ENCODE measurements at places on chromosomes 12 and 14.

GRCh38 chr14:64117671-64118402 lies 176.3 kb downstream of the ESR2 start:
- no peak for DNase-seq

- no peak for DNase-seq
These were observed 17.3 kb downstream of the TOGARAM1 start for GRCh38 chr14:44979273-44979672.

DNA sequence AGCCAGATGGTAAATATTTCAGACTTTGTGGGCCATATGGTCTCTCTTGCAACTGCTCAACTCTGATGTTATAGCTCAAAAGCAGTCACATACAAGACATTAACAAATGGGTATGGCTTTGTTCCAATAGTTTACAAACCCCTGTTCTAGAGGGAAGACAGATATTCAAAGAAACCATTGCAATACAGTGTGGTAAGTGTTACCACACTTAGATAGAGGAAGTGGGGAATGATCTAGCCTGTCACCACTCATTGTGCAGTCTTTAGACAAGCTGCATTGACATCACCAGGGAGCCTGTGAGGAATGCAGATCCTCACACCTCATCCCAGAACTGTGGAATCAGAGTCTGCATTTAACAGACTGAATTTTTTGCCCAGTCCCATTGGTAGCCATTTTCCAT lies 80.0 kb upstream of the RGS6 start:
- no peak for DNase-seq

GRCh38 chr12:52254965-52255751 lies 19.3 kb upstream of the KRT86 start:
- DNase-seq: no peak

DNA sequence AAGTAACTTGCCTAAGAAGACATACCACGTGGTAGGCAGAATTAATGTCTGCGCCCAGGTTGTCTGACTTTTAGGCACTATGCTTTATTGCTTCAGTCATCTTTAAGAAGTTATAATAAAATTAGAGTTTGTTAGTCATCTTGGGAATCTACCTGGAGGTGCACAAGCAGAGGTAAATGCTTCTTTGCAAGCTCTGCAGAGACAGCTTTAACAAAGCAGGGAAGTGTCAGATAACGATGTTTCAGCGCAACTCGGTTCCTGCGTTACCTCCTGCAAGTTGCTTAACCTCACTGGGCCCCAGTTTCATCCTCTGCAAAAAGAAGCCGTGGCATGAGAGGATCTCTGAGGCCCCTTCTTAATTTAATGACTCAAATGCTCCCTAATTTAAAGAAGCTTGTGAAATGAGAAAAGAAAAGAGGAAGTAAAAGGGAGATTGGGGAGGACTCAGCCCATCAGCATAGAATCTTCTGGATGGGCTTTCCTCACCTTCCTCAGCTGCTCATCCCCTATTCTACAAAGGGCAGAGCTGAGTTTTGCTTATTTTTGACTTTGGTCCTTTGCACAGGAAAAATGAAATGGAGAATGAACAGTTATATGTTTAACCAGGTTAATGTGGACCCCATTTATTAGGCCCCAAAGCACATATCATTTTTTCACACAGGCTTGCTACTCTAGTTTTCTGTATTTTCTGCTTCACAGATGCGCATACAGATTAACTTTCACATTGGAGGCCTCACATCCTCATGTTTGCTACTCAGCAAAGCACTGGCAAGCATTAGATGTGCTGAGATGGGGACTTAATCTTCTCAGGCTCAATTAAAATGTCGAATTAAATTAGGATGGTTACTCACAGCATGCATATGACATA lies 5.1 kb downstream of the ARHGDIB start:
- no peak for DNase-seq

DNA sequence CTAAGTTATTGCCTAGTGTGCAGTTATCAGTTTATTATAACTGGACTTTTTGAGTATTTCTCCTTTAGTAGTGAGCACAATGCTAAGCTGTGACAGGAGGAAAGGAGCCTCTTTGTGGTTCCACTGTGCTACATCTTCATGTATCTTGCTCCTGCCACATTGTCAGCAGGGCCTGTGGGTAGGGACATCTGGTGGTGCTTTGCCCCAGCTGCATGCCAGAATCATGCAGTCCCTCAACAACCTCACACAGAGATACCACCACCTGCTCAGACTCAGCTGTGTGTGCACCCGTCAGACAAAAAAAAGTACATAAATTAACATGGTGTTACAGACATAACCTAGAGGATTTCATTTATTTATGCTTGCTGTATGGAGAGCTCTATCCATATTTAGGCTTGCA lies 51.1 kb downstream of the MIS18BP1 start:
- no peak for DNase-seq

DNA sequence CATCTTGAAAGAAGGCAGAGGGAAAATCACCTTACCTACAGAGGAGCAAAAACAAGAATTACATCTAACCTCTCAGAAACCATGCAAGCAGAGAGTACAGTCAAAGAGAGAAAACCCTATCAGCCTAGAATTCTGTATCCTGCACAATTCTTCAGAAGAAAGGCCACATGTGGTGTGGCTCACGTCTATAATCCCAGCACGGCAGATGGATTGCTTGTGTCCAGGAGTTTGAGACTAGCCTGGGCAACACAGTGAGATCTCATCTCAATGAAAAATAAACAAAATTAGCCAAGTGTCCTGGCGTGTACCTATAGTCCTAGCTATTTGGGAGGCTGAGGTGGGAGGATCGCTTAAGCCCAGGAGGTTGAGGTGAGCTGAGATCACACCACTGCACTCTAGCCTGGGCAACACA lies 48.2 kb downstream of the ATF7 start:
- no peak for DNase-seq

DNA sequence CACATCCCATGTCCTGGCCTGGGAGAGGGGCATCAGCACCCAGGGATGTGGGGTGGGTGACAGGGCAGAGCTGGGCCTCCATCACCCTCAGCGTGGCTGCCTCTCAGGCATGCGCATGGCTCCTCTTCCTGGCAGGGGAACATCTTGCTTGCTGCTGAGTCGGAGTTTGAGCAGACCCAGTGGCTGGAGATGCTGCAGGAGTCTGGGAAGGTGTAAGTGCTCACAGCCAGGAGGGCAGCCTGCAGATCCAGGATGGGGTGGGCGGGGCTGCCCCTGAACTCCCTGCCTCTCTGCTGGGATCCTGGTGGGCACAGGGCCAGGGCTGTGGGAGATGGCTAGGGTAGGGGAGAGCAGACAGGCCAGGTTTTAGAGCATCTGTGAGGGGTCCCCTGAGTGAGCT lies 16.2 kb downstream of the PLEKHD1 start:
- no peak for DNase-seq

DNA sequence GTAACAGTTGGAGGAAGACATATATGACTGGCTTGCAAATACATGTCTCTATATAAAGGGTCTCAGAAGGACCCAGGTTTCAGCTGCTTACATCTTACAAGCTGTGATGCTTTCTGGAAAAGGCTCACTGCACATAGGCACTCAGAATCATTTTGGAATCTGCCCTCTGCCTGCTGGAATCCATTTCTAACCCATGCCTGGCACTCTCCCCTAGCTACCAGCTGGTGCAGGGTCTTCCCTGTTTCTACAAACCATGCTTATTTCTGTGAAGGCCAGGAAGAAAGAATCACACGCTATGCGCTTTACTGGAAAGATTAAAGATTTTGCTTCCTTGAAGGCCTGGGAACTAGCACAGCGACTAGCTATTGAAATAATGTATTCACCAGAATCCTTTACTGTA lies 151.3 kb downstream of the DICER1 start:
- DNase-seq: no peak

DNA sequence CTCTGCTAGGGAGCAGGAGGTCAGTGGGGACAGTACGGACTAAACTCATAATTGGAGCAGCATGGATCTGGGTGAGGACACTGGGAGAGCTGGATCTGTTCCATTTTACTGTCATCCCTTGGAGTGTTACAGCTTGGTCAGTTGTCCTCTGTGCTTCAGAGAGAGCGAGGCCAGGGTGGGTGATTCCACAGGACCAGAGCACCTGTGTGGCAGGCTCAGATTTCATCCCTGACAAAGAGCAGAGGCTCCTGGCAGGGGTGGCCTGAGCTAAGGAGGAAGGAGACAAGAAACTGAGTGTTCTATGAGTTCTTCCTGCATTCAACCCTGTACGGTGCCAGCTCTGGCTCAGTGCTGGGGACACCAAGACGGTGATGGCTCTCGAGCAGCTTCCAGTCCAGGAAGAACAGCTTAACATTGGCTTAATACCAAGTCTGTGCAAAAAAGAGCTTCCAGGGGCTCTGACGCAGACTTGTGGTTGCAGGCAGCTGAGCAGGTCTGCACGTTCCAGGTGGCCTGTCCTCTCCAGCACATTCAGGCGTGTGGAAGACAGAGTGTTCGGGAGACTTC lies 8.4 kb upstream of the PGF start:
- DNase-seq: no peak

DNA sequence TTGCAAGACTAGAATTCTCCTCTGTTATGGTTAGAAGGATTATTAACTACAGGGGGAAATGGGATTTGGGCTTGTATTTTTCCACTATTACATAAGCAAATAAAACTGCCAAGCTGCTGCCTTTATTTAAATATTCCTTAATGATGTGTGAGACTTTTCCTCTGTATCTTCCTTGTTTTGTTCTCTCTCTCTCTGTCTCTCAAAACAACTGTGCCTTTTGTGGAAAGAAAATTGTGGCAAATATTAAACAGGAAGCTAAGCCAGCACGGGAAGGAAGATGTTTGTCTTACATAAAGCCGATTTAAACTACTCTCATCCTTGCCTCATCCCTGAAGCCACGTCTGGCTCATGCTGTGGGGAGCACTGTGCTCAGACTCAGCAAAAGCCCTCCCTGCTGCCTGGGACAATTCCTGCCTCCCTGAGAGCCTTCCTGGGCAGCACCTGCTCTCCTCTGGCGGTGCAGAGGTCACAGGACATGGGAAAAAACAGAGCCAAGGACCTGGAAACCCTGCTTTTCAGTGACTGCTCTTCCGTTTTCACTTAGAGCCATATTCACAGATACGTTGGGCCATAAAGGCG lies 237.2 kb downstream of the SLC15A4 start:
- no peak for DNase-seq

GRCh38 chr12:101931498-101932326 lies 54.3 kb downstream of the DRAM1 start:
- no peak for DNase-seq

- DNase-seq: no peak
These were observed 125.9 kb upstream of the FOXN3 start for GRCh38 chr14:89542786-89543424.

GRCh38 chr12:32402946-32403345 lies 3.6 kb downstream of the FGD4 start:
- DNase-seq: no peak

GRCh38 chr14:99199846-99200653 lies 71.9 kb downstream of the BCL11B start:
- no peak for DNase-seq

DNA sequence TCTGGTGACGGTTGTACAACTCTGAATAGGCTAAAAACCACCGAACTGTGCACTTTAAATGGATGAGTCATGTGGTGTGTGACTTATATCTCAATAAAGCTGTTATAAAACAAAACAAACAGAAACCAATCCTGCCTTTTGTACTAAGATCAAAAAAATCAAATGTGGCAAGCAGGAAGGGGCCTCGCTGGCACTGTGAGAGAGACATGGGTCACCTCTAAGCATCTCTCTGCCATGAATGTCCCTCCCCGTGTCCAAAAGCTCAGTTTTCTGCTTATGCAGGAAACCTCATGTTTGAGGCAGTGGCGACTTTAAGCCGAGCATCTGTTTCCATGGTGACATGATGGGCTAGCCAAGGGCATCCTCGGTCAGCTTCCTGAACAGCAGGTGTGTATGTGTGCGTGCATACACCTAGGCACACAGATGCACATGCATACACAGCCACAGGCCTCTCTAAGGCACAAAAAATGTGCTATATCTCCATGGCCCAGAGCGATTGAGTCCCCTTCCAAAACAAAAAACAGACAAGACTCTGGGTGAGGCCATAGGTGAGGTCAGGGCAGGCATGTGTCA lies 44.4 kb downstream of the ARL6IP4 start:
- no peak for DNase-seq

- DNase-seq: no peak
These were observed 52.8 kb downstream of the HMGA2 start for GRCh38 chr12:65876898-65877721.

- DNase-seq: peak; percentile 54
These were observed 3.0 kb upstream of the FNTB start for GRCh38 chr14:64983439-64984310.

- DNase-seq: no peak
These were observed 80.6 kb upstream of the PLEKHA5 start for GRCh38 chr12:19048943-19049342.

DNA sequence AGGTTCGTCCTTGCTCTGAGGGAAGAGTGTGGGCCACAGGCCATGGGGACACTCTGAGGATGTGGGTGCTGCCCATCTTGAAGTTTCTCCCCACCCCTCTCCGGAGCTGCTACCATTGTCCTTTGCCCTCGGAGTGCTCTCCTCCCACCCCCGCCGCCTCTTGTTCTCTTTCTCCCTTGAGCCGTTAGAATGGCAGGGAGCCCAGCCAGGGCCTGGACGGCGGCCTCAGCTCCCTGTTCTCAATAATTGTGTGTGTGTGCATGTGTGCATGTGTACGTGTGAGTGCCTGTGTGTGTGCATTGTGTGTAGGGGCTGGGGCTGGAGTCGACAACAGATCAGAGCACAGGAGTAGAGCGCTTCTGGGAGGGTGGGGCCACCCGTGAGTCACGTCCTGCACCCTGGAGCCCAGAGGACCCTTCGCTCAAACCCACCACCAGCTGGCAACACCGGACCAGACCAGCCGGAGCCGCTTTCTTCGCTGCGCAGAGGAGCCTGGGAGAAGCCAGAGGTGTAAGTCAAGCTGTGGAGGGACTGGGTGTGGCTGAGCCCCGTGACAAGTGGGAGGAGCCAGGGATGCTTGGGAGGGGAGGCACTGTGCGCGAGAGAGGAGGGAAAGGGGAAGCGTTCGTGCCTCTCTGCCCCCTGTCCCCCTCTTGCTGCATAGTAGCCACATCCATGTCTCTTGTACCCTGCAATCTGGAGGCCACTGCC lies 25.9 kb upstream of the KCNA5 start:
- no peak for DNase-seq

GRCh38 chr14:58002618-58003017 lies 136.7 kb upstream of the SLC35F4 start:
- no peak for DNase-seq

DNA sequence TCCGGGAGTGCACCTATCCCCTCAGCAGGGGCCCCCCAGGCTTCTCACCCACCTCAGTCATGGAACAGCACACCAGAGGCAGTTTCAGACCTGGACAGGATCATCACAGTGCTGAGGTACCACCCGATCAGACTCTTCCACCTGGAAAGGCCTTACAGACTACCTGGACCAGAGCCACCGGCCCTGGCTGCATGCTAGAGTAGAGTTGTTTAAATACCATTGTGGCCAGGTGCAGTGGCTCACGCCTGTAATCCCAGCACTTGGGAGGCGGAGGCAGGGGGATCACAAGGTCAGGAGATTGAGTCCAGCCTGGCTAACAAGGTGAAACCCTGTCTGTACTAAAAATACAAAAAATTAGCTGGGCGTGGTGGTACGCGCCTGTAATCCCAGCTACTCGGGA lies 61.5 kb downstream of the TSPAN11 start:
- no peak for DNase-seq

GRCh38 chr12:52907092-52907810 lies 2.4 kb upstream of the KRT8 start:
- no peak for DNase-seq

- no peak for DNase-seq
These were observed 214.2 kb downstream of the CPNE8 start for GRCh38 chr12:38691164-38691563.

Measured in central memory CD4-positive, alpha-beta T cell (primary cell).